ENCODE measurements at places on chromosomes 7 and 10.

- DNase-seq, result no peak
Measured at GRCh38 chr10:8543361-8544056, 489.0 kb downstream of the GATA3 start.

- DNase-seq, result no peak
Measured at GRCh38 chr7:116782177-116782711, 80.1 kb upstream of the CAPZA2 start.

GRCh38 chr7:138645284-138645683, 55.9 kb downstream of the SVOPL start:
- DNase-seq, result no peak

DNA sequence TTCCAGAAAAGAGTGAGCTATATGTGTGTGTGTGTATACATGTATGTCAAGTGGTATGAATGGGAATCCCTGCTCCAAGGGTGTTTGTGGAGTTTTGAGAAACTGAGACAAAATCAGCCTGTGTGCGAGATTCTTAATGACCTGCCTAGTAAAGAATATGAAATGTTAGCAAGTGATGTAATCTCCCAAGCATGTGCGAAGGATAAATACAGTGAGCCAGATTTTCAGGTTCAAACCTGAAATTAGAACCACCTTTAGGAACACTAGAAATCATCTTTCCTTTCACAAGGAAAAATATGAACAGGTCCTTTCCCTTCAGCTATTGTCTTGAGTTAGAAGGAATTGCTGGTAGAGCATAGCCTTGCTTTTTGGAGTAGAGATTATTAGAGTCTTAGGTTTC, 457.6 kb downstream of the LRMDA start:
- no peak for DNase-seq

DNA sequence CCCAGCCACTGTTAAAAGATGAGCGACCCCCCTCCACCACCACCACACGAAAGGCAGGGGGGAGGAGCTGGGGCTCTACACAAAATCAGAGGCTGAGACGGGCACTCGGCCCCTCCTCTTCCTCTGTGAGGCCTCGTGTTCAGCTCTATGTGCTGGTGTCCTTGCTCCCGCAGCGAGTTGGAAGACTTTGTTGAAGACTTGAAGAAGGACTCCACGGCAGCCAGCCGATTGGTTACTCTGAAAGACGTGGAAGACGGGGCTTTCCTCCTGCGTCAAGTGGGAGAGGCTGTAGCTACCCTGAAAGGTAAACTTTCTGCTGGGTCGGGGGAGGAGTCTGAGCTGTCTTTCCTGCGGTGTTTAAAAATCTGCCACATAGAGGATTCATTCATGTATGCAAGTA, 203.7 kb downstream of the ARHGAP21 start:
- no peak for DNase-seq

DNA sequence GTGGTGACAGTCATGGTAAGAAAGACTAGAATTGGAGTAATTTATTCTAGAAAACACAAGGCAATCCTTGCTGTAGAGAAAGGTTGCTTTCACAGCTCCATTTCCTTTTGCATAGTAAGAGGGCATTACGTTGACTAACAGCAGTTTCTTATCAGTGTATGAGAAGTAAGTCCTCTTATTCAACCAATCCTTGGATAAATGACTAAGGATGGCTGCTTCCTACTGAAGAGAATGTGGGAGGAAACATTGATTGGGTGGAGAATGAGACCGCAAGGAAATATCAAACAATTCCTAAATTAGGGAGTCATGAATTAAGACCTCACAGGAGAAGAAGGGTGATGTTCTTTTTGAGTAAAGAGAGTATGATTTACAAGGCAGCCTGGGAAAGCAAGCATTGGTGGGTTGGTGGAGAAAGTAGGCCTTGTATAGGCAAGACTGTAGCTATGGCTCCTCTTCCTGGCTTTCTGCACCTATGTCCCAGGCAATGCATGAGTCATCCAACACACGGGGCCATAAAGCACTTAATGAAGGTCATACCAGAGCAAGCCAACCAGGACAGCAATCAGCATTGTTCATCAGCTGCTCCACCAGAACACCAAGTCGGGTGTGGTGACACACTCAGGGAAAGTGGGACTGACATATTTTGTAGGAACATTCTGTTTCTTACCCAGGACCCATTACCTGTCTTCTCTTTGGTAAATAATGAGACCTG, 5.6 kb downstream of the MGAM start:
- peak; percentile 93 for DNase-seq

- DNase-seq, result no peak
Measured at GRCh38 chr10:95818668-95819067, 62.7 kb downstream of the ENTPD1 start.
